ENCODE measurements at places on chromosomes 12 and 14.

- DNase-seq, result no peak
- H3K27ac ChIP-seq, result no peak overlapping the region
- no peak overlapping the region for H3K4me3 ChIP-seq
Measured at GRCh38 chr14:99079061-99079727, 192.8 kb downstream of the BCL11B start.

DNA sequence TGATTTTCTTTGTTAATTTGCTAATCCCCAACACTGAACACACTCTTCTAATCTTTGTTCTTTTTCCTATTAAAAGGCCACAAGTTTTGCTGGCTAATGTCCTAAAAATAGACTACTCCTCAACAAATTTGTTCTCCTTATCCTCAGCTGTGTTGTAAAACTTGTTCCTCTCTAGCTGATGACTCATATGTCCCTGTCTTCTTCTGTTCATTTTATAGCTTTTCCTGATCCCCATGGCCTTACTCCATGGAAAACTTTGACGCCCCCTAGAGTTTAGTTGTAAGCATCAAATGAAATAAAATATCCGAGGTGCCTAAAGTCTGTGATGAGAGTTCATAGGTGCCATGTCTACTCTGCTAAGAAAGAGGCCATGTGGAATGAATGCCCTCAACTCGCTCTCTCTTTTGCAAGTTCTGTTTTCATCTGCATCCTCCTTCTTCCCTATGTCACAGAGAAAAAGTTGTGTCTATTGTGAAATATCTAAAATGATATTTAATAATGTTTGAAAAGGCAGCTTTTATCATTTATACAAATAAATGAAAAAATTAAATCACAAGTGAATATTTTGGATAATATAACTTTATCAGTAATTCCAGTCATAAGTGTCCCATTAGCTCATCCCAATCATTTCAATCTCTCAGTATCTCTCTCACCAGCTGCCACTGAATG, 237.9 kb downstream of the IPO8 start:
- no peak for DNase-seq
- no peaks in the 10 kb centered on the region for H3K27me3 ChIP-seq
- H3K4me3 ChIP-seq, result no peak overlapping the region
- no peaks in the 10 kb centered on the region for H3K36me3 ChIP-seq

DNA sequence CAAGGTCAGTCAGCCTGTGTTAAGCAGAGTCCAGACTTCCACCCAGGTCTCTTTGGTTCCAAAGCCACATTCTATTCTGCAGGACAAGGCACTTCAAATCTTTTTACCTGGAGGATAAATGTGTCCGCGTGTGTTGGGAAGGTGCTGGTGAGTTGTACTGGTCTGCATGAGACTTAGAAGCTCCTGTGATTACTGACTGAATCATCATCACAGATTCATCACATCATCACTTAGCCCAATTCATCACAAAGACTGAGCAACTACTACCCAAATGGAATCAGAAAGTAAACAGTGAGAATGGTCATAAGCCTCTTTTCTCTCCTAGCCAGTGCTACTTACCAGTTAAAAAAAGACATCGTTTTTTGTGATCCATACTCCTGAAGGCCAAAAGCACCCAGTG, 5.3 kb downstream of the SLC15A5 start:
- no peak for DNase-seq
- no peaks in the 10 kb centered on the region for H3K36me3 ChIP-seq
- no peaks in the 10 kb centered on the region for H3K4me1 ChIP-seq

- no peak overlapping the region for H3K4me3 ChIP-seq
Measured at GRCh38 chr14:25406818-25407217, 356.9 kb upstream of the STXBP6 start.

GRCh38 chr12:12561371-12562015, 1.2 kb downstream of the DUSP16 start:
- peak overlapping the region; percentile 96 for H3K27ac ChIP-seq
- H3K36me3 ChIP-seq, result no peaks in the 10 kb centered on the region
- H3K4me1 ChIP-seq, result peaks cover 6% of the 10 kb centered on the region
- H3K4me3 ChIP-seq, result peak overlapping the region; percentile 87
- H3K27me3 ChIP-seq, result peaks cover 9% of the 10 kb centered on the region

GRCh38 chr14:105500726-105501101, 9.7 kb downstream of the TEDC1 start:
- H3K27me3 ChIP-seq, result peaks cover 5% of the 10 kb centered on the region
- no peaks in the 10 kb centered on the region for H3K4me1 ChIP-seq
- no peak overlapping the region for H3K4me3 ChIP-seq
- H3K27ac ChIP-seq, result no peak overlapping the region

DNA sequence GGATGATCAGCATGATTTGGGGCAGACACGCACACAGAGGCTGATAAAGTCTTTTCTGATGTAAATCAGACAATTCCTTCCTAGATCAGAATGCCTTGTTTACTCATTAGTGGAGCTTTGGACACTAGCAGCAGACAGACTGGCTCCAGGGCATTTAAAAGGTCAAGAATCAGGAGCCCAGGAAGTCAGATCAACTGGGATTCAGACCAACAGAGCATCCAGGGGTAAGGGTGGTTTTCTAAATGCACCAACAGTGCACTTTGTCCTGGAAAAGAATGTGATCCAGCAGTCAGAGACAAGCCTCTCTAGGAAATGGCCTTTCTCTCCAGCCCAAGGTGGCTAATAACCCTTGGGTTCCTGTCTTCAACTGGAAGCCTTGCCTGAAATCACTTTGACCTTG, 405.3 kb downstream of the MED13L start:
- DNase-seq, result no peak
- no peak overlapping the region for H3K27ac ChIP-seq
- peaks cover 51% of the 10 kb centered on the region for H3K27me3 ChIP-seq
- no peaks in the 10 kb centered on the region for H3K4me1 ChIP-seq
- no peaks in the 10 kb centered on the region for H3K36me3 ChIP-seq

DNA sequence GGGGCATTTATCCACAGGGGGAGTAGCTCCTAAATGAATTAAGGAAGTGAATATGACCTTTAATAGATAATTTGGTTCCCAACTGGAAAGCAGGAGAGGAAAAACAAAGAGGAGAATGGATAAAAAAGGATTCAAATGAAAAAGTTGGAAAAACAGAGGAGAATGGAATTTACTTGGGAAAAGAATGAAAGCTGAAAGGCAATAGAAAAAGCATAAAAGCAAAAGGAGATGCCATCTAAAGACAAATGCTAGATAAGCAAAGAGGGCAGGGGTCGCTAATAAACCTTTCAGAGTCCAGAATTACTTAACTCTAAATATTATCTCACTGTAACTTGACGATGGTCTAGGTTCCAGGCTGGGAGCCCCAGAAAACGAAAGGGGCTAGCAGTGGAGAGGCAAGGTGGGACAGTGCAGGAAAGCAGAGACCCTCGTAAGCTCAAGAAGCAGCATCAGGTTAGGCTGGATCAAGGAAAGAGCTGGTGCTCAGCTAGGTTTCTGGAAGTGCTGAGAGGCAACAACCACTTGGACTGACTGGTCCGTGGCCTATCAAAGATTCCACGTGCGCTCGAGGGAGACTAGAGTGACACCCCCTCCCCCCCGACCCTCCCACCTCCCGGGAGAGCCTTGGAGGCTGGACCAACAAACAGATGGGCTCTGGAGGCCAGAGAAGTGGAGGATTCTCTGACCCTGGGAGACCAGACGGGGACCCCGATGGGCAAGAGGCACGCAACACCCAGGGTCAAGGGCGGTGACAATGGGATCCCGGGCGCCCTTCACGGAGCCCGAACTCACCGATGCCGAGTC, 1.2 kb downstream of the SLC2A13 start:
- peak overlapping the region; percentile 85 for H3K4me3 ChIP-seq
- DNase-seq, result no peak
- H3K27me3 ChIP-seq, result peaks cover 4% of the 10 kb centered on the region
- H3K27ac ChIP-seq, result no peak overlapping the region
- no peaks in the 10 kb centered on the region for H3K36me3 ChIP-seq
- peaks cover 13% of the 10 kb centered on the region for H3K4me1 ChIP-seq

DNA sequence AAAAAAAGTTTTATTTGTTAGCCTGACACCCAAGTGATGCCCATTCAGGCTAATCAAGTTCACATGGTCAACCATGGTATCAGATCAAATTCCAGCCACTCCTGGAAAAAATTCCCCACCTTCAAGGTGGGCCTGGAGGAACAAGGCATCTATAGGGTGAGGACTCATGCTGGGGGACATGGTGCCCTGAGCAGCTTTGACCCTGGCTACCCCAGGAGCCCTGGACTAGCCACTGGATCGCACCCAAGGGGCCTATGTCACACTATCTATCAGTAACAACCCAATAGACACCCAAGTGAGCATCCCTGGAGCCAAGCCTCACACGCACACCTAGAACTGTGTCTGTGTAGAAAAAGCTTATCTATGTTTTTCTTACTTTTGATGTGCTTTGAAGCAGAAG, 4.1 kb upstream of the NCOR2 start:
- H3K4me1 ChIP-seq, result peaks cover 11% of the 10 kb centered on the region
- DNase-seq, result no peak
- no peak overlapping the region for H3K27ac ChIP-seq
- H3K27me3 ChIP-seq, result no peaks in the 10 kb centered on the region

GRCh38 chr12:40224439-40225291, at the start of gene LRRK2:
Gene LRRK2 (plus strand): TSS chr12:40224997. CDS start chr12:40225132, 135 bp downstream.
- H3K4me1 ChIP-seq, result peaks cover 49% of the 10 kb centered on the region
- peaks cover 5% of the 10 kb centered on the region for H3K36me3 ChIP-seq
- H3K27me3 ChIP-seq, result no peaks in the 10 kb centered on the region
- DNase-seq, result peak; percentile 94
- peak within 1 kb of the TSS; percentile 97 for H3K4me3 ChIP-seq
- peak within 1 kb of the TSS; percentile 95 for H3K27ac ChIP-seq

GRCh38 chr12:110340706-110341105, 59.7 kb downstream of the ATP2A2 start:
- peaks cover 42% of the 10 kb centered on the region for H3K36me3 ChIP-seq
- H3K27ac ChIP-seq, result no peak overlapping the region

- H3K27me3 ChIP-seq, result no peaks in the 10 kb centered on the region
- H3K4me3 ChIP-seq, result no peak overlapping the region
- H3K4me1 ChIP-seq, result no peaks in the 10 kb centered on the region
- H3K36me3 ChIP-seq, result no peaks in the 10 kb centered on the region
- no peak for DNase-seq
Measured at GRCh38 chr14:90553921-90554336, 157.1 kb downstream of the CALM1 start.

- H3K27ac ChIP-seq, result peak overlapping the region; percentile 63
- H3K4me3 ChIP-seq, result no peak overlapping the region
- DNase-seq, result no peak
- H3K36me3 ChIP-seq, result no peaks in the 10 kb centered on the region
Measured at GRCh38 chr14:93299866-93300265, 33.0 kb downstream of the BTBD7 start.

GRCh38 chr12:46153268-46153872, 115.5 kb downstream of the SLC38A1 start:
- peaks cover 17% of the 10 kb centered on the region for H3K36me3 ChIP-seq
- no peaks in the 10 kb centered on the region for H3K27me3 ChIP-seq
- DNase-seq, result peak; percentile 26
- H3K27ac ChIP-seq, result no peak overlapping the region
- H3K4me1 ChIP-seq, result peaks cover 24% of the 10 kb centered on the region

DNA sequence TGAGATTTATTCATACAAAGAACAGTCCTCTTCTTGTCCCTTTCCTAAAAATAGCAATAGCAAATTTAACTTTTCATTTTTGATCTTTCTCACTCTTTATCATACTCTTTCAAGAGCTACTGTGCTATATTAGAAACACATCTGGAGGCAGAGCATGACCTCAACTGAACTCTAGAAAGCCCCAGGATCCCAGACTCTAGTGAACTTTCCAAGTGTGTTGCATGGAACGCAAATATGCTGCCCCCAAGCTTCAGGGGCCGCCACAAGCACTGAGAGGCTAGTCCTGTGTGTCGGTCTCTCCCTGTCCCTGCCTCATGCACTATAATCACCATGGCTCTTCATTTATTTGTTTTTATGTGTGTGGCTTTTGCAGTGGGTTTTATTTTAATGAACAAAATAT, 38.7 kb upstream of the ZNF641 start:
- no peak overlapping the region for H3K27ac ChIP-seq
- no peak for DNase-seq
- no peak overlapping the region for H3K4me3 ChIP-seq
- H3K27me3 ChIP-seq, result peaks cover 41% of the 10 kb centered on the region

DNA sequence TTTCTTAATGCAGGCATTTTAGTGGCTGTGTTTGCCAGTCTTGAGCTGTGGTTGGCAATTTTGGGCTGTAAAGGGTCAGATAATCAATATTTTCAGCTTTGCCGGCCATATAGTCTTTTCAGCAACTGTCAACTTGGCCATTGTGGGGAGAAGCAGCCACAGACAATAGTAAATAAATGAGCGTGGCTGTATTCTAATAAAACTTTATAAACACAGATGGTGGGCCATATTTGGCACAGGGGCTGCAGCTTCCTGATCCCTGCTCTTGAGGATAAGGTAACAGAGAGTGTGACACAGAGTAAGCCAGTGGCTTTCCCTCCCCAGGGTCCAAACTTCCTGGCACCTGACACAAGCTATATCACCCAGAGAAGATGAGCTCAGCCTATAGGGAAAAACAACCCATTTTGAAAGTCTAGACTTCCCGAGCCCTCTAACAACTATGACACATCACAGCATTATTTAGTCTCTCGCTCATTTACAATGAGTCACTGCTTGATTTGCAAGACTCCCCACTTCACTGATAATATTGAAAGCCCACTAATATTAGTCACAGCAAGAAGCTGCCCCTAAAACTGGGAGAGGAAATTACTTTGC, 163.1 kb upstream of the TMPO start:
- H3K27me3 ChIP-seq, result peaks cover 8% of the 10 kb centered on the region
- no peak overlapping the region for H3K27ac ChIP-seq
- no peaks in the 10 kb centered on the region for H3K36me3 ChIP-seq
- no peak overlapping the region for H3K4me3 ChIP-seq
- no peak for DNase-seq
- H3K4me1 ChIP-seq, result no peaks in the 10 kb centered on the region

GRCh38 chr14:54809767-54810166, 92.9 kb downstream of the GCH1 start:
- peaks cover 12% of the 10 kb centered on the region for H3K4me1 ChIP-seq
- H3K27me3 ChIP-seq, result peaks cover 8% of the 10 kb centered on the region
- no peaks in the 10 kb centered on the region for H3K36me3 ChIP-seq

- H3K4me1 ChIP-seq, result peaks cover 25% of the 10 kb centered on the region
- no peak overlapping the region for H3K27ac ChIP-seq
- H3K4me3 ChIP-seq, result no peak overlapping the region
- DNase-seq, result no peak
- peaks cover 59% of the 10 kb centered on the region for H3K27me3 ChIP-seq
- no peaks in the 10 kb centered on the region for H3K36me3 ChIP-seq
Measured at GRCh38 chr12:113470871-113471618, 626 bp downstream of the LHX5 start.

DNA sequence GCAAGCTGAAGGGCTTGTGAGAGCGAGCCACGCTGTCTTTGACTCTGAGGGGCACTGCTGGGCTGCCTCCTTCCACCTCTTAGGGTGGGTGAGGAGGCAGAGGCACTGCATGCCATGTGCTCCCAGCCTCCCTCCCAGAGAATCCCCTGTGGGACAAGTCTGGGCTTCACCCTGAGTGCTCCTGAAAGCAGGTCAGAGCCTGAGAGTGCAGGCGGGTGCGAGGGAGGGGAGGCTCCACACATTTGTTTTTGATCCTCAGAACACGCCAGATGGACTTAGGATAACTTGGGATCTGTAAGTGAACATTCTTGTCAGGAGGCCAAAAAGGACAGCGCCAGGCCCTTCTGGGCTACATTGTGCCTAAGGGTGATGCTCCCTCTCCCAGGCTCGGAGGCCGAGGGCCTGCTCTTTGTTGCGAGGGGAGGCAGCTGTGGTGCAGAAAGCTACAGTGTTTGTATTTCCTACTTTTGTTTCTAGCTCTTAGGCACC, 155.4 kb downstream of the TMX1 start:
- no peak for DNase-seq
- H3K27ac ChIP-seq, result no peak overlapping the region
- no peaks in the 10 kb centered on the region for H3K36me3 ChIP-seq
- H3K27me3 ChIP-seq, result peaks cover 14% of the 10 kb centered on the region

GRCh38 chr12:29376118-29376517, 4.9 kb downstream of the ERGIC2 start:
- no peak for DNase-seq
- H3K4me1 ChIP-seq, result peaks cover 40% of the 10 kb centered on the region
- no peaks in the 10 kb centered on the region for H3K27me3 ChIP-seq
- peaks cover 7% of the 10 kb centered on the region for H3K36me3 ChIP-seq
- no peak overlapping the region for H3K4me3 ChIP-seq
- no peak overlapping the region for H3K27ac ChIP-seq
